DMS79 treated with DMSO at 0.1 percent for 48 hours (cell line): ENCODE measurements at places on chromosomes 5 and 9.

GRCh38 chr9:107969727-107970126 lies 480.2 kb upstream of the KLF4 start:
- no peak for DNase-seq

DNA sequence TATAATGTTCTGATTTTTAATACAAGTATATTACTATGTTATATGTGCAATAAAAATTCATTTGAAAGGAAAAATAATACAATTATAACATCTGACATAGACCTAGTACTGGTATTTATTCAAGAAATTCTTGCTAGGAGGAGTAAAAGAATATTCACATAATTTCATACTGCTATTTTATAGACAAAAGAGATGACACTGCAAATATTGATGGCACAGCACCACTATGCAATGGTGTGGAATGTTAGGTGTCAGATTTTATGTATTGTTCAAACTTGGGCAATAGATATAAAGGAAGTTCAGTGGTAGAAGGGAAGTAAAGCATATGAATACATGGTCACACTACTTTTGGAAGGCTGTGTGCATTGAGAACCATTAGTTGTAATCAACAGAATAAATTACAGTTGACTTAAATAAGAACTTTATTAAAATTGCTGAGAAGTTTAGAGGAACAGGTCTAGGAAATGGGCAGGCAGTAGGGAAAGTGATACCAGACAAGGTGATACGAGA lies 143.9 kb downstream of the OR2K2 start:
- DNase-seq = no peak

DNA sequence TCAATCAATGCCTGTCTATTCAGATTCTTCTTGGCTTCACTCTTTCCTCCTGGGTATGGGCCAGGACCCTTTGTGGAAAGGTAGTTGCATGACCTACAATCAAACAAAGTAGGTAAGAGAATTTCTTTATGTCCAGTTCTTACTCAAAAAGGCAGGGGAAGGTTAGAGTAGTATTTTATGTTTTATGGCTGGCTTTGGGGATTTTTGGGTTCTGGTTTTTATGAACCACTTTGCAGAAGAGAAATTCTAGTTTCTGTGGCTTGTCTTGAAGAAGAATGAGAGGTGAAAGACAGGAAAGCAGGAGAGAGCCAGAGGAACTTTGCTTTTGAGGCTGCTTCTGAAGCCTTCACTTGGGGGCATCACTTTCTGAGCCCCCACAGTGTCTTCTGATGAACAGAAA lies 14.7 kb upstream of the CRHBP start:
- no peak for DNase-seq

- peak; percentile 8 for DNase-seq
Observed at GRCh38 chr9:32431940-32432555, 47.6 kb downstream of the ACO1 start.

- DNase-seq = no peak
Observed at GRCh38 chr5:147406636-147407035, 103.2 kb downstream of the DPYSL3 start.

DNA sequence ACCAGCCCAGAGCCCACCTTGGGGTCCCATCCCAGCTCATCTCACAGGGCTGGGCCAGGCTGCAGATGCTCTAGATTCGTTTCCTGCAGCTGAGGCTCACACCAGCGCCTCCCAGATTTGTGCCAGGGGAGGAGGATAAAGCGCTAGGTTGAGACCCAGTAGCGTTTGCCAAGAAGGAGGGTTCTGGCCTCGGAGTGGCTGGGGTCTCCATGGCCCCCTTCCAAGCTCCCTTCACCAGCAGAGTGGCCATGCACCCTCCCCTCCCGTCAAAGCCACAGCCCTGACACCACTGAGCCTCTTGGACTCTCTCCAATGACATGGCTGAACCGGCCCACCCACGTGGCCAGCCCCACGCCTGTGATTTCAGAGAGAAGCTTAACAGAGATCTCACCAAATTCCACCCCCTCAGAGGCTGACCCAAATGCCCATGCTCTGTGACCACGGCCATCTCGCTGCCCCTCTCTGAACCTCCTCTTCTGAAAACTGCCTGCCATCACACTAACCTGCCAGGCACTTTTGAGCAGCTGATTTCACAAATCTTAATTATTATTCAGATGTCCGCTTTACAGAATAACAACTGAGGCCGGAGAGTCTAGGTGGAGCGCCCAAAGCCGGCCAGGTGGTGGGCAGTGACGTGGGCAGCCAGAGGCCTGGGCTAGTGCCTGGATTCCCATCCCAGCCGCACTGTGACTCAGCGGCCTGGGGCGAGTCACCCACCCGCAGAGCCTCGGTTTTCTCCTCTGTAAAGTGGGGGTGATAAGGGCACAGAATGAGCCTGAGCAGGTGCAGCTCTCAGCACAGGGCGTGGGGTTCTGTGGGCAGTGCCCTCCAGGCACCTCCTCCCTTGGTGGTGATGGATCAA lies 155.7 kb downstream of the C9orf50 start:
- DNase-seq = no peak

DNA sequence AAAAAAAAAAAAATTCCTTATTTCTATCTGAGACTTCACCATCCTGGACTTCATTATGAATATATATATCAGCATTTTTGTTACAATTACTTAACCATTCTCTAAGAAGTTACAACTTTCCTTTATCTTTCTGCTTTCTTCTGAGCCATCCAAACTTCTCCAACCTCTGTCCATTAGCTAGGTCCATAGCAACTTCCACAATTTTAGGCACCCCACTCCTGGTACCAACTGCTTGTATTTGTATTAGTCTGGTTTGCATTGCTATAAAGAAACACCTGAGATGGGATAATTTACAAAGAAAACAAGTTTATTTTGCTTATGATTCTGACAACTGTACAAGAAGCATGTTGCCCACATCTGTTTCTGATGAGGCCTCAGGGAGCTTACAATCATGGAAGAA lies 182.1 kb downstream of the CDH9 start:
- no peak for DNase-seq
